Peyer's patch (tissue), 4 donors: ENCODE measurements at places on chromosomes 2 and 18. TPM values are rescaled to one million over a fixed set of nuclear protein-coding genes. Genes with fewer than 3 reads are reported as not detected.

DNA sequence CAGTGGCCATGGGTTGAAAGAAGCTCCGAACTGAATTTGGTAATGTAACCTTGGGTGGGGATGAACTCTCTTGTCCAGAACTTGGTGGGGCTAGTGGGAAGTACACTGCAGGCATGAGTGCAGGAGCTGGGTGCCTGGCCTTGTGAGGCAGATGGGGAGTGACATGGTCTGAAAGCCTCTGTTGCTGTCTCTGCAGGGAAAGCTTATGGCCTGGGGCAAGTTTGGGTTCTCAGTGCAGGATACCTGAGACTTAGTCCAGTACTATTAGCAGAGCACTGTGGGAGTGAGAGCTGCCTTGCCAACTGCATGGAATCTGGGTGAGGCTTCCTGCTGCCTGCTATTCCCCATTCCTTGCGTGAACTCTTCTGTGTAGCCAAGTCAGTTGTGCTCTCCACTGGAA lies 1620.9 kb upstream of the NXPH2 start:
- DNase-seq: no peak

DNA sequence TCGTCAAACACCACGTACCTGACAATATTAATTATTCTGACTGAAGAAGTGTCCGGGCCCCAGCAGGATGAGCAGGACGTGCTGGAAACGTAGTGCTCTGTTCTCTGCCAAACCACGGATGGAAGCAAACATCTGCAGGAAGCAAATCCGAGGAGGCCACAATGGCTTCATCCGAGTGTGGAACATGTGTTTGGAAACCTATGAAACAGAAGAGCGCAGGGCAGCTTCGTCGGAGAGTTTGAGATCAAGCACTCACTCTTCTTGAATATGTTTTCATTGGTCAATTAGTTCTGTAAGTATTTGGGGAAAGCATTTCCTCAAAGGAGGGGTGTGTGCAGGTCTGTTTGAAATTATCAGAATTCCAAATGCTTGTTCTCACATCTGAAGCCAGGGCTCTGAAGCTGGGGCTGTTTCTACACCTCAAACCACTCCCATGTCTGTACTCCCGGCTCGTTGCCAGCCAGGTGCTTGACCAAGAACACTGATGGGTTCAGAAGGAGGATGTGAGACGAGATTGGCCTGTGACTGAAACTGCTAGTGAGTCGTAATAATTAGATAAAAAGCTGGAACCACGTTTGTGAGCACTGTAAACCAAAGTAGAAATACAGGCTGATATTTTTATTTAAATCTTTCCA lies 356.6 kb upstream of the SALL3 start:
- DNase-seq: no peak

GCG gene
- total RNA-seq: 140 TPM

DNA sequence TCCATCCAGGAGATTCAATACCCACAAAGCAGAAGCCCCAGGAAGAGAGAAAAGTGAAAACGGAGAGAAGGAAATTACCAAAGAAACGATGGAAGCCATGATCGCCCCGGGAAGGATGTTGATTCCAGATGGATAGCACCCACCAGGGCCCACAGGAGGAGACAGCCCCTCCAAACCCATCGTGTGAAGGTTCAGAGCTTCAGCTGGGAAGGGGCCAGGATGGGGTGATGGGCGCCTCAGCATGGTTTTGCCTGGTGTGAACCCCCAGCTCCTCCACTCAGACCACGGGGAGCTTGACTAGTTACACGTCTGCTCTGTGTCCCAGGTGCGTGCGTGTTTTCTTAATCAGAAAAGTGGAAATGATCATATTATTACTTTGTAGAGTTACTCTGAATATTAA lies 264.5 kb downstream of the EIPR1 start:
- DNase-seq: no peak

DNA sequence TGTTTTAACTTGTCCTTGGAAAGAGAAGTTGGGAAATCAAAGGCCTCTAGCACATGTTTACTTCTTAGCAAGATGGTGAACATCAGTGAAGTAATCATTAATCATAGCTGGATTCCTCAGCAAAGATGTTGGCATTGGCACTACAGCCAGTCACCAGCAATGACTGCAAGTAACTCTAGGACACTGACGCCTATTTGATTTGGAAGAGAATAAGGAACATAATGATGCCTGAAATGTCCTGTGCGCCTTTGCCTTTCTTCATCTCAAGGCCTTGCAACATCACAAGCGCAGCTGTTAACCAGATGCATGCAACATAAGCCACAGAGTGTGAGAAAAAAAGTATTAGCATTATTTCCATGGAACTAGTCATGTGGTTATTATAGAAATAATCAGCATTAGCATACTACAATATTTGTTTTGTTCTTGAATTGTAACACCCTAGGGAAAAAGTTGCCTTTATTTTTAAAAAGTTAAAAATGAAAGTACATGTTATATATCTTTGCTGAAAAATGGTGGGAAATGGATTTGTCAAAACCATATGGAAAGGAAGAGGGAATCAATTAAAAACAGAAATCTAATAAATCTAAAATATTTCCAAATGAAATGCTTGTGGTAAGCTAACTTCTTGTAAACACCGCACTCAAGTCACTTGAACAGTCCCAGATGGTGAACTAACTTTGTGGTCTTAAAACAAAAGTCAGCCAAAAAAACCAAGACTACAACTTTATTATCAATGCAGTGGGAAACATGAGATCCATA lies 55.6 kb downstream of the THADA start:
- peak; percentile 28 for DNase-seq

SLC9A4 gene
- not detected for total RNA-seq

- DNase-seq: no peak
These were observed 146.6 kb downstream of the HAUS1 start for GRCh38 chr18:46250812-46251173.

CYS1 gene
- 1.6 TPM for total RNA-seq

GRCh38 chr2:57569396-57569795 lies 477.2 kb upstream of the VRK2 start:
- no peak for DNase-seq

GRCh38 chr2:144040834-144041233 lies 479.1 kb downstream of the ZEB2 start:
- no peak for DNase-seq

ELOA2 gene
- total RNA-seq: not detected

CFAP65 gene
- not detected for total RNA-seq

CYTIP gene
- 21.7 TPM for total RNA-seq

DNA sequence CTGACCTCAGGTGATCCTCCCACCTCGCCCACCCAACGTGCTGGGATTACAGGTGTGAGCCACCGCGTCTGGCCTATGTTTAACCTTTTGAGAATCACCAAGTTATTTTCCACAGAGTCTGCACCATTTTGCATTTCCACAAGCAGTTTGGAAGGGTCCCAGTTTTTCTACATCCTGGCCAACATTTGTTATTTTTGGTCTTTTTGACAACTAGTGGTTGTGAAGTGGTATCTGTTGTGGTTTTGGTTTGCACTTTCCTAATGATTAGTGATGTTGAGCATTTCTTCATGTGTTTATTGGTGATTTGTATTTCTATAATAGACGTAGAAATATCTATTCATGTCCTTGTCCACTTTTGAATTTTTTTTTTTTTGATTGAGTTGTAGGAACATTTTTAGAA lies 67.9 kb downstream of the BIRC6 start:
- no peak for DNase-seq

DNA sequence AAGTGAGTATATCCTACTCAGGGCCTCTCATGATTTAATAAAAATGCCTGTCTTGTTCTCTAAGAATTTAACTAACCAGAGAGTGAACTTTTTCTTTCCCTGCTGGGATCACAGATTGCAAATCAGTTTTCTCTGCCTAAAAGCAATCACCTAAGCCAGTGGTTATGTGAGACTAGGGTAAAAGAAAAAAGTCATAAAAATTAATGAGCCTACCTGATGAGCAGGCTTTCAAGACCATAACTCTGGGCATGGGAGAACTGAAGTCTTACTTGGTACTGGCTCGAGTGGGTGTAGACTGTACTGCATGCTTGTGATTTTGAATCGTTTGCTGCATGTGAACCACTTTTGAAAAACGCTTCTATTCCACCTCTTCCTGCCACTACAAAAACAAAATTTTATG lies 1677.0 kb upstream of the LRRTM1 start:
- no peak for DNase-seq

DNA sequence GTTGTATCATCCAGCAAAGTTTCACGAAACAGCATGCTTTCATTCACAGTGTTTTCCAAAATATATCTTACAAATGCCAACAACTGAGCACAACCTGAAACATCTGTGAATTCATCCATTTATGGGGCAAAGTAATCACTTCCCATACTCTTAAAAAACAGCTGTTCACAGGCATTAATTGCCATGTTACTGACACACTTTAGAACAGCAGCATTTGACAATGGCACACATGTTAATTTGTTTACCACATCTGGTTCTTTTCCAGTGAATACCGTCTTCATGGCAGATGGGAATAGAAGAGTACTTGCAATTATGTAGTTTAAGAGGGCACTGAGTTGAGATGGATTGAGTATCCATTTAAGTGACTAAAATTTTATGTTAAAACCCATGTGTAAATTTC lies 347.4 kb upstream of the LRP1B start:
- DNase-seq: no peak

DNA sequence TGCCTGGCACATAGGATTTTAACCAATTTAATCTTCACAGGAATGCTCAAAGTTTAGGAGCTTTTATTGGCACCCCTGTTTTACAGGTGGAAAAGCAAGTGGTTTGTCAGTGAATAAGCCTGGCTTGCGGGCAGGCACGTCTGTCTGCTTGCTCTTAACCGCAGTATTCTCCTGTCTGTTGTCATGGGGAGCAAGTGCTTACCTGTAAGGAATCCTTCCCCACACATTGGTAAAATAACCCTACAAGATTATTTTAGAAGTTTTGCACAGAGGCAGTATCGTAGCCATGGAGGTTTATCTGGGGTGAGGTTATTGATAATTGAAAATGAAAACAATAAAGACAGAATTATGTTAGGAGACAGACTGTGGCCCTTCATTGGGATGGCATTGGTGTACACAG lies 174.9 kb downstream of the AGAP1 start:
- DNase-seq: no peak

DTNA gene
- total RNA-seq: 6.7 TPM

- DNase-seq: no peak
These were observed 153.4 kb downstream of the TMEM18 start for GRCh38 chr2:523698-524270.

- DNase-seq: no peak
These were observed 43.7 kb downstream of the AGAP1 start for GRCh38 chr2:235537587-235537986.

- no peak for DNase-seq
These were observed 233.4 kb upstream of the CNTNAP5 start for GRCh38 chr2:123791684-123792083.
